ENCODE measurements at places on chromosomes 13 and 19. TPM values are rescaled to one million over a fixed set of nuclear protein-coding genes. Genes with fewer than 3 reads are reported as not detected.
A peak's percentile ranks its signal among the peaks of the same experiment; 100 is the strongest.

DNA sequence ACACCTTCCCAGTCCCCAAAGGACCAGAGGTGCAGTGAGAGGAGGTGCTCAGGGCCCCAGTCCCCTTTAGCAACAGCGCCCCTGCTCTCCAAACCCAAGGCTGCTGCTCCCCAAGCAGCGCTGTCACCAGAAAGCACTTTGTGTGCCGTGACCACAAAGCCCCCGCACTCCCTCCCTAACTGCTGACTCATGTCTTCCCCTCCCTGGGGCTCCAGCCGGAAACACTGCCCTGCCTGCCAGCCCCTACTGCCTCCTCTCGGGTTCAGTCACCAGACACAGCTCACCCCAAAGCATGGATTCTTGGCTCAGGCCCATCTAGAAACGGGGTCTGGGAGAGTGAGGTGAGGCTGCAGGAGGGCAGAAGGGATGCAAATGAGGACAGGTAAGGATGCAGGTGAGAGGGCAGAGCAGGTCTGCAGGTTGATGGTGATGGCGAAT, 4.9 kb upstream of the TNFSF14 start:
- DNase-seq: peak; percentile 65

Gene ADGRE3
- total RNA-seq: not detected

DNA sequence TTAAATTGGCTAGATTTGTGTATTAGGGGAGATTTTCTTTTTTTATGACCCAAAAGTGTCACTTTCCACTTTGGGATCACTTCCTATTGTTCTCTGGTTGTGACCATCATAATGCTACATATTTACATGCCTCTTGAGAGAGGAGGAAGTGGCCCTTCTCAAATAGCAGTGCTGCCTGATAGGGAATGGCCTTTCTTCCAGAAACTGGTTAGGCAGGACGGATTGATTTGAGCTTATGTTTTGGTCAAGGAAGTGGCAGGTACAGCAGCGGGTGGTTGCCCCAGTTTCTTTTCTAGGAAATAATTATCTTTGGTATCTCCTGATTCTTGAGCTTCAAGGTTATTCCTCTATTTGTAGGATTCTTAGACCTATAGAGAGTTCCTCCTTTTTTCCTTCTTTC, 21.9 kb upstream of the WTIP start:
- no peak for DNase-seq

GRCh38 chr19:31597616-31598015, 248.4 kb upstream of the TSHZ3 start:
- no peak for DNase-seq

DNA sequence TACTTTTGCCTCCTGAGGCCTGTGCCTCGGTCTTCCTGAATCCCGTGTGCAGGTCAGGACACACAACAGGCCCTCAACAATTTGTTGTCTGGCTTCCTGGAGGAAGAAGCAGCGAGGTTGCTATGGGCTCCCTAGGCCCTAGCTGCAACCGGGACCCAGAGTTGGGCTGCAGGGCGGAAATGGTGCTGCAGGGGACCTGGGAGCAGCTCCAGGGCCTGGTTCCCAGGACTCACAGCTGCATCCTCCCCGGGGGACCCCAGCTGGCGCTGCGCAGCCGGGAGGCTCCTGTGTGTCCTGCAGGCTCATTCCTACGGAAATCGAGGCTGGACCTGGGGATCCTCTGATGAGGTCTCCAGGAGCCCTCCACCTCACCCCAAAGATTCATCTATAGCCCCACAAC, 999 bp upstream of the TNFAIP8L1 start:
- DNase-seq: peak; percentile 74

Gene IL27RA
- total RNA-seq: 5.3 TPM

DNA sequence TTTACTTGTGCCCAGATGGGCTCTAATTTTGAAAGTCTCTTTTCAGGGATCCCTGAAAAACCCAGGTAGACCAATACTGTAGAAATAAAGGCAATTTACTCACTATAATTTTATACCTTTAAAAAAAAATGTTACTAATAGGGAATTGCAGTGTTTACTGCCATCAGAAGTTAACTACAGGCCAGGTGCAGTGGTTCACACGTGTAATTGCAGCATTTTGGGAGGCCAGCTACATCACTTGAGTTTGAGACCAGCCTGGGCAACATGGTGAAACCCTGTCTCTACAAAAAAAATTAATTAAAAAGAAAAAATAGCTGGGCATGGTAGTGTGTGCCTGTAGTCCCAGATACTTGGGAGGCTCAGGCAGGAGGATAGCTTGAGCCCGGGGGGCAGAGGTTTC, 10.2 kb downstream of the USP12 start:
- DNase-seq: no peak

- DNase-seq: no peak
Measured at GRCh38 chr13:64239372-64239771, 2823.7 kb upstream of the PCDH20 start.

- DNase-seq: no peak
Measured at GRCh38 chr13:111394211-111394922, 73.9 kb downstream of the TEX29 start.

Gene ZIC2
- not detected for total RNA-seq

Gene PEAK3
- total RNA-seq: 0.70 TPM

- peak; percentile 37 for DNase-seq
Measured at GRCh38 chr19:33397536-33398360, 24.2 kb downstream of the CEBPG start.

Gene RANBP3
- total RNA-seq: 57.4 TPM

Gene BRME1
- total RNA-seq: 0.81 TPM

- no peak for DNase-seq
Measured at GRCh38 chr19:33348301-33349010, 25.1 kb upstream of the CEBPG start.

DNA sequence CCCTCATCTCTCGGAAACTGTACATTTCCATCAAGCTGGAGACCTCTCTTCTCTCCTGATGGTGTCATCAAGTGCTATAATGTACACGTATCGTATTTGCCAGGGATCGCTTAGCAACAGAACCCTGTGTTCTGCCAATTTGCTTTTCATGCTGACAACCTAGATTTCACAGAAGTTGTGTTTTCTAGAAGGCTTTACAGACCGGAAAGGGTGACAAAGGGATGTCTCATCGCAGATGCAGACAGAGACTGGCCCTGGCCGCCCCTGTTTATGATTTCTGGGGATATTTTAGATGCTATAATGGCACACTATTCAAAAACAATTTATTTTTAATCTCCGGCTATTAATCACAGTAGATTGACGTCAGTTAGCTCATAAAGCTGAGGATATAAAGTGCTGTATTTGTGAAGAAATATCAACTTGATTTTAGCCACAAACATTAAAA, 291.4 kb downstream of the IRS2 start:
- DNase-seq: no peak

DNA sequence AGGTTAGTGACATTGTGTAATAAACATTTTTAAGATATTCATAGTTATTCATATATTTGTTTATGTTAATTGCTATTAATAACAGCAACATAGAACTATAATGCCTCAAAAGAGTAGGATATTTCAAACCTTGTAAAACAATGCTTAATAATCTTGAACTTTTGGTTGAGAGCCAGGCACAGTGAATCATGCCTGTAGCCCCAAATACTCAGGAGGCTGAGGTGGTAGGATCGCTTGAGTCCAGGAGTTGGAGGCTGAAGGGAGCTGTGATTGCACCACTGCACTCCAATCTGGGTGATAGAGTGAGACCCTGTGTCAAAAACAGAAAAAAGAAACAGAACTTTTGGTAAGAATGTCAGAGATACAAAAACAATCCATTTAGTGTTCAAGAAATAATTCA, 213.9 kb upstream of the SLITRK1 start:
- DNase-seq: no peak

GRCh38 chr13:20391597-20392452, 133.8 kb downstream of the CRYL1 start:
- DNase-seq: no peak

DNA sequence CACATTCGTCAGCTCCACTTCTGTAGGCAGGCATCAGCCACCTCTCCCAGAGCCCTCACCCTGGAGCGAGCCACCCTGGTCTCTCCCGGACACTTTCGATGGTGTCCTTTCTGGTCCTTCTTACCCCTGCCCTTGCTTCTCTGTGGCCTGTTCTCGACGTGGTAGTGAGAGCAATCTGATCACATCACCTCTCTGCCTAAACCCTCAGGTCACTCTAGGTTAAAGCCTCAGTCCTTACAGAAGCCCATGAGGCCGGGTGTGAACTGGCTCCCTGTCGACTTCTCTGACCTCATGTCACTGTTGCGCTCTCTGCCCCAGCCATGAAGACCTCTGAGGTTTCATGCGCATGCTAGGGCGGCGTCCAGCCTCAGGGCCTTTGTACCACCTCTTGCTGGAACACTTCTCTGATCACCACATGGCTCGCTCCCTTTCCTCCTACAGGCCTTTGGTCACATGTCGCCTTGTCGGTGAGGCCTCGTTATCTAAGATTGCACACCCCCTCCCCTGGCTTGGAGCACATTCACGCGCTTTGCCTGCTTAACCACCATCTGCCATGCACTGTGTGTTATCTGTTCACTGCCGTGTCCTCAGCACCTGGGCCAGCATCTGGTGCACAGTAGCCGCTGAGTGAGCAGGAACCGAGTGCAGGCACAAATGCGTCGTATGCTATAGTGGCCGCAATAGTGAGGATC, 101.5 kb downstream of the DPF1 start:
- no peak for DNase-seq

DNA sequence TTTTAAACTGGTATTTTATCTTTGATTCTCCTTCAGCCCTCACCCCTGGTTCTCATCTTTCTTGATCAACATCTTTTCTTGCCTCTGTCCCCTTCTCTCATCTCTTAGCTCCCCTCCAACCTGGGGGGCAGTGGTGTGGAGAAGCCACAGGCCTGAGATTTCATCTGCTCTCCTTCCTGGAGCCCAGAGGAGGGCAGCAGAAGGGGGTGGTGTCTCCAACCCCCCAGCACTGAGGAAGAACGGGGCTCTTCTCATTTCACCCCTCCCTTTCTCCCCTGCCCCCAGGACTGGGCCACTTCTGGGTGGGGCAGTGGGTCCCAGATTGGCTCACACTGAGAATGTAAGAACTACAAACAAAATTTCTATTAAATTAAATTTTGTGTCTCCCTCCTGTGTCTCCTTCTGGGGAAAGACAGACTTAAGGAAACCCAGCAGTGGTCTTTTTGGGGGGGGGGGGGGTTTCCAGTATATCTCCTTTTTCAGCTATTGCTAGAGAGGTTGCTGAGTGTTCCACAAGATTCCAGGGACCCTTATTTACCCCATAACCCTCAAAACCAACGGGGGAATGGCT, 1.5 kb upstream of the RAD23A start:
- no peak for DNase-seq

Gene GNG7
- 35.2 TPM for total RNA-seq

Gene TMIGD2
- 0.24 TPM for total RNA-seq

GRCh38 chr13:88919970-88920628, 1248.9 kb downstream of the SLITRK5 start:
- DNase-seq: no peak

DNA sequence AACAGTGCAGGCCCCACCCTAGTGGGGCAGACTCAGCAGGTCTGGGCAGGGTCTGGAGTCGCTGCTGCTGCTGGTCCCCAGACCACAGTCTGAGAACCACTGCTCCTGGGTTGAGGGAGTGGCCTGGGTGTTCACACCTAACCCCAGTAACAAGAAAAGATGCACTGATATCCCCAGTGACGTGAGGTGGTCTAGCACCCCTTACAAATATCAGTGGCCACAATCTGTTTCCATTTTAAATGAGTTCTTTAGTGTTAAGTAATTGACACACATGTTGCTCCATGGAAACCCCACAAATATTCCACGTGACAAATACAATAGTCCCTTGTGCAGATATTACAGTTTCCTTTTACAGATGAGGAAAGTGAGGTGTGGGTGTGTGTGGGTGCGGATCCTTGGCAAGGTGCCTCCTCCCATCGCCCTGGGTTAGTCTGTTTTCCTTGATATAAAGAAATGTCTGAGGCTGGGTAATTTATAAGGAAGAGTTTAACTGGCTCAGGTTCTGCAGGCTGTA, 96.3 kb upstream of the GPR183 start:
- no peak for DNase-seq

DNA sequence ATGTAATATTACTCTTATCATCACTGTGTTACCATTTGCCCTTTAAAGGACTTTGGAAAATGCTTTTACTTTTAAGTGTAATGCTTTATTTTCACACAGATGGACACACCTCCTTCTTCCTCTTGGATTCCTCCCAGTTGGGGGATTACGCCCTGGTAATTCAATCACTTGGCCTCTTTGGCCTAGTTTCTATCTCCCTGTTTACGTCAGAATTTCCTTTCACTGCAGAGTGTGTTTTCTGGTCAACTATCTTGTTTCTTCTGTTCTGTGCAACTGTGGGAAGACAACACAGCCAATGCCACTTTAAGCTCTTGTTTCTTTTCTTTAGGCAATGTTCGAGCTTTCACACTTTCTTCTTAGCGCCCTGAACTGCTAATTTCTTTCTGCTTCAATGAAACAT, 257.3 kb upstream of the MAB21L1 start:
- DNase-seq: no peak

- no peak for DNase-seq
Measured at GRCh38 chr13:101942038-101942437, 459.8 kb downstream of the FGF14 start.

DNA sequence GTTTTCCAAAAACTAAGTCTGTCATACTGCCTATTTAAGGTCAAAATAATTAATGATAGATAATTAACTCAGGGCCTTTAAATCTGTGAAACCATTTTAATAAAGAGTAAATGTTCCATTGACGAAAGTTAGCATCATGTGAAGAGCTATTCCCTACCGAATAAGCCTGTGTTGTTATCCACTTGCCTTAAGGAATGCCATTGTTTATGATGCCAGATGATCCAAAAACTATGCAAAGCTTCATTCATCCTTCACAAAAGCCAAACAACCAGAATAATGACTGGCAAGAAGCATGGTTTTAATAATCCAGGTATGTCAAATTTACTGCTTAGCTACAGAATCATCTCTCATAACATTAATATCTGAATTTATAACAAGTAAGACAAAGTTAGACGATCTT, 6.5 kb upstream of the GPC6 start:
- no peak for DNase-seq

Gene MBD3L3
- total RNA-seq: not detected

Gene SYNE4
- 0.30 TPM for total RNA-seq

Gene PTH2
- not detected for total RNA-seq

- no peak for DNase-seq
Measured at GRCh38 chr13:94710065-94710781, 2.1 kb downstream of the SOX21 start.

Measured in Right ventricle myocardium superior (tissue), 1 donor.